HS-27A (cell line): ENCODE measurements at places on chromosomes 3 and 15.

GRCh38 chr3:148854061-148854460 lies 11.0 kb upstream of the CPA3 start:
- no peak for DNase-seq

- no peak for DNase-seq
Observed at GRCh38 chr3:127289706-127290575, 2.1 kb upstream of the PRR20G start.

- no peak for DNase-seq
Observed at GRCh38 chr3:81601707-81602305, 159.6 kb downstream of the GBE1 start.

- DNase-seq: no peak
Observed at GRCh38 chr15:78432664-78433063, 5.4 kb upstream of the IREB2 start.

DNA sequence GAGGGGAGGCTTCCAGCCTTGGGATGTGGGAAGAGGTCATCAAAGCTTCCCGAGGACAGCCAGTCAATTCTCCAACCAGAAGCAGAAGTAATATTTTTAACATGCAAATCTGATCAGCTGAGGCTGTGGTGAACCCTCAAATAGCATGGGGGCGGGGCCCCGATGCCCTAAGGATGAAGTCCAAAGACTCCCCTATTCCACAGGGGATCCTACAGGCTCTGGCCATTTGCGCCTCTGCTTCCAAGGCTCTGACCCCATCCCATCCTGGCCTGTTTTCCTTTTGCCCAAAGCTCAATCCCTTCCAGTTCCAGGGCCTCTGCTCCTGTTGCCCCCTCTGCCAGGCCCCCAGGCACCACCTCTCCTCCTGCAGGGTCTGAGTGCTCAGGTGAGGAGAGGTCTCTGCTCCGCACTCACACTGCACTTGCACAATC lies 6.7 kb upstream of the CSK start:
- no peak for DNase-seq
